ENCODE measurements at places on chromosomes 16 and 17.

GRCh38 chr17:48338720-48339119, 91.3 kb downstream of the SKAP1 start:
- no peak for DNase-seq

DNA sequence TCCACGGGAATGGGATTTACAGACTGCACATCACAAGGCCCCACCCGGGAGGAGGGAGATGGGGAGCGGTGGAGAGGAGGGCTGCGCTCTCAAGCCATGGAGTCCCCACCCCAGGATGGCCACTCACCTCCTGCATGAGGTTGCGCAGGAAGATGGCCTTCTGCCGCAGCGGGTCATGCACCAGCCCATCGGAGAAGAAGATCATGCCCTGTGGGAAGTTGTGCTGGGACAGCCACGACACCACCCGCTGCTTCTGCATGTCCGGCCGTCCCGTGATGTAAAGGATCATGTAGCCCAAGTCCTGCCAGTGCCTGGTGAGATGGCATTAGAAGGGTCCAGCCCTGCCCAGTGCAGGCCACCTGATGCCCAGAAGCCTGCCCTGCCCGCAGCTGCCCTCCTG, 17.0 kb downstream of the PIMREG start:
- no peak for DNase-seq

- DNase-seq, result no peak
Measured at GRCh38 chr16:16190546-16190945, 32.7 kb downstream of the ABCC6 start.

- no peak for DNase-seq
Measured at GRCh38 chr16:86471896-86472295, 38.4 kb upstream of the FOXF1 start.

DNA sequence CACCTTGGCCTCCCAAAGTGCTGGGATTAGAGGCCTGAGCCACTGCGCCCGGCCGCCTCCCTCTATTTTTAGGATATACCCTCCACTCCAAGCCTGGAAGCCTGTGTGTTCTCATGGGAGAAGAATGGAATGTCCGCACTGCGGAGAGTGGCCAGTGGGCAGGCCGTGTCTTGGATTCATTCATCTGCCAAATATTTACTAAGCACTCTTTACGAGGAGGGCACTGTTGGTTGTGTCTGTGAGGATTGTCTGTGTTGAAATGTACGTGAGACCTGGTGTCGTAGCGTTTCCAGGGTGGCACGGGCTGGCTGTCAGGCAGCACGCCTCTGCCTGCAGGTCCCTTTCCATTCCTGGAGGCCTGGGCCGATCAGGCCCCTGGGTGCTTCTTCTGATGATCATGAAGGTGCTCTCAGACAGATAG, 19.2 kb downstream of the PGS1 start:
- DNase-seq, result no peak

- DNase-seq, result peak; percentile 4
Measured at GRCh38 chr17:53336281-53336680, 486.4 kb upstream of the KIF2B start.

DNA sequence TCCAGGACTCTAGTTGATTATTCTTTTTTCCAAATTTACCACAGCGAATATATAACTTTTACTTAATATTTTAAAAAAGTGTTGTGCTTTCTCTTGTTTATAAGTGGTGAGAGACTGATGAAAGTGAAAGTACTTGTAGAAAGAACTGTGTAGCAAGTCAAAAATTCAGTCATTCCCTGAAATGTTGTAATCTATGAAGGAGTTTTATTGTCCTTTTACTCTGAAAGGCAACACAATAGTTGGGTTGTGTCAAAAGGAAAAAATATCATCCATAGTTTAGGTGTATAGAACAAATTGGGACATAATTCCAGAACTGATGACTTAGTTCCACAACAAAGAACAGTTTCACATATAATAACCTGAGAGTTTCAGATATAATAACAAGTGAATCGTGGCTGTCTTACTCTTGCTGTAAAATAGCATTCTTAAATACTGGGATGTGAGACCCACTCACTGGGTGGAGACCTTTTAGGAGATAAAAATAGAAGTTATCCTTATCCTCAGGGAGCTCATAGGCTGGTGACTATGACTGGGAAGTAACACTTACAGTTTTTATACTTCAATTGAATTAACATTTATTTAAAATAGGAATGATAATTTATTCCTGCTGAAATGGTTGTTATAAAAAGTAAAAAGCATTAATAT, 20.6 kb downstream of the CYB5B start:
- no peak for DNase-seq

GRCh38 chr17:56185491-56186221, 32.4 kb downstream of the ANKFN1 start:
- DNase-seq, result no peak

DNA sequence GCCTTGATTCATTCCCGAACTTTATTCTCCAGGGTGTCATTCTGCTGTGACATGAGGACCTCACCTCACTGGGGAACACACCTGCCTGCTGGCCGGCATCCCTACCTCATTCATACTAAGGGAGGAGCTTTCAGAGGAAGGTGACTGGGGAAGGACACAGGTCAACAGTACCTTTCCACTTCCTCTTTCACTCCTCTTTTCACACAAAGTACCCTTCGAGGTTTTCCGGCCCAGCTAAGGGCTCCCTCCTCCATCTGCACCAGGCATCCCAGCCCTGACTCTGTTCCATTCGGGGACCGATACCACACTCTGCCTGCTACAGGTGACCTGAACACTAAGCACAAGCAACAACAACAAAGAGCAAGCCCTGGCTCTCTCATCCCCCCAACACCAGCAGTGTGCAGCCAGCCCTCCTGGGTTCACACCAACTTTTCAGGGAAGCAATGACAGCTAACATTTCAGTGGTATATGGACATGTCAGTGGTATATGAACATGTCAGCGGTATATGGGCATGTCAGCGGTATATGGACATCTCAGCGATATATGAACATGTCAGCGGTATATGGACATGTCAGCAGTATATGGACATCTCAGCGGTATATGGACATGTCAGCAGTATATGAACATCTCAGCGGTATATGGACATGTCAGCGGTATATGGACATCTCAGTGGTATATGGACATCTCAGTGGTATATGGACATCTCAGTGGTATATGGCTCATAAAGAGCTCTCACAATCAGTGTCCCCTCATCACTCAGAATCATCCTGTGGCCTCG, 16.0 kb downstream of the TRIM25 start:
- DNase-seq, result no peak

- DNase-seq, result no peak
Measured at GRCh38 chr17:57544834-57545463, 200.2 kb downstream of the CCDC182 start.

- DNase-seq, result peak; percentile 4
Measured at GRCh38 chr17:33732116-33732515, 439.0 kb upstream of the ASIC2 start.

DNA sequence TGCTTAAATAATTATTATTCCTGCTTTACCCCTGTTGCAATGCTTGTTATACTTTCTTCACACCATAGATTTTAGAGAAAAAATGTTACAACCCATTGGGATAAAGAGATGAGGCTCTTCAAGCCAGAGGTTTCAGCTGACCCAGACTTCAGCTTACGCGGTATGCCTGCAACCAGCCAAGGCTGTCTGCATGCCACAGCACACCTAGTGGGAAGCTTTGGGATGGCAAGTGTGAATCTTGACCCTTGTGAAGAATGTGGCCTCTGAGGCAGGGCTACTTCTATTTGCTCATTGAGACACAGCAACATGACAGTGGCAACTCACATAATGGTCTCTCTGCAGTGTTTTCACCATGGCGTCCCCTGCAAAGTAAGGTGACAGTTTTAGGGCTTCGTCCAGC, 193.9 kb upstream of the PIRT start:
- DNase-seq, result no peak

DNA sequence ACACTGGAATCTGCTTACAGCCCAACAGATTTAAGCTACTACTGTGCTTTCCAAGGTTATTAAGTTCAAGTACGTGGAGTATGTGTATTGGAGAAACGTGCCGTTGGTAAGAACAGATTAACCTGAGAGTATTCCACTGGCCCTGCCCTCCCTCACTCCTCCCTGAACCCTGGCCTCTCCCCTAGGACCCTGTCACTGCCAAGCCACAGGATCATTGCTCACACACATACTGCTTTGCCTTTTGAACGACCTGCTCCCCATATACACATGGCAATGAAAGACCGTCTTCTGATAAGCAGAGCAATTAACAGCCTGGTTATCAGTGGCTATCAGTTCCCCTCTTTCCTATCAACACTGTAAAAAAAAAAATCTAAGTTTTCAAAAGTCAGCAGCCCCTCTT, 458.9 kb upstream of the DYNLRB2 start:
- no peak for DNase-seq

DNA sequence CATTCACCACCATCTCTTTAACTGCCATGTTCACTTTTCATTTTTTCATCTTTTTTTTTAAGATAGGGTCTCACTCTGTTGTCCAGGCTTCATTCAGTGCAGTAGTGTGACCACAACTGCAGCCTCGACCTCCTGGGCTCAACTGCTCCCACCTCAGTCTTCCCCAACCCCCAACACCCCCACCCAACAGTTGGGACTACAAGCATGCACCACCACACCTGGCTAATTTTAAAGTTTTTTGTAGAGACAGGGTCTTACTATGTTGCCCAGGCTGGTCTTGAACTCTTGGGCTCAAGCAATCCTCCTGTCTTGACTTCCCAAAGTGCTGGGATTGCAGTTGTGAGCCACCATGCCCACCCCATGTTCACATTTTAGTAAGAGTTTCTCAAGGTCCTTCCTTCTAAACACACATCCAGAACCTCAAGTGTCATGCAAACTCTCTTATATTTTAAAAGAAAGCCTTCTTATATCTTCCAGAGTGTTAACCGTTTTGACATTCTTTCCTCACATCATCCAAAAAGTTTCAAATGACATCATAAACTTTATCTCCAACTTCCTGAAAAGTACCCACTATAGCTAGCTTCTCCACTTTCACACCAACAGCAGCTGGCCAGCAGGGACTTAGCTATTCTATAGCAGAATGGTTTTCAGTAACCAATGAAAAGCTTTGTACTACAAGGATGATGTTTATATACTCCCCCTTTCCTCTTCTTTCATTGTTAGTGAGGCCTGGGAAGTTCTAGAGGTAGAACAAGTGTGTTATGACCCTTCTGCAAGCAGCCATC, 49.3 kb downstream of the TRAF4 start:
- no peak for DNase-seq

DNA sequence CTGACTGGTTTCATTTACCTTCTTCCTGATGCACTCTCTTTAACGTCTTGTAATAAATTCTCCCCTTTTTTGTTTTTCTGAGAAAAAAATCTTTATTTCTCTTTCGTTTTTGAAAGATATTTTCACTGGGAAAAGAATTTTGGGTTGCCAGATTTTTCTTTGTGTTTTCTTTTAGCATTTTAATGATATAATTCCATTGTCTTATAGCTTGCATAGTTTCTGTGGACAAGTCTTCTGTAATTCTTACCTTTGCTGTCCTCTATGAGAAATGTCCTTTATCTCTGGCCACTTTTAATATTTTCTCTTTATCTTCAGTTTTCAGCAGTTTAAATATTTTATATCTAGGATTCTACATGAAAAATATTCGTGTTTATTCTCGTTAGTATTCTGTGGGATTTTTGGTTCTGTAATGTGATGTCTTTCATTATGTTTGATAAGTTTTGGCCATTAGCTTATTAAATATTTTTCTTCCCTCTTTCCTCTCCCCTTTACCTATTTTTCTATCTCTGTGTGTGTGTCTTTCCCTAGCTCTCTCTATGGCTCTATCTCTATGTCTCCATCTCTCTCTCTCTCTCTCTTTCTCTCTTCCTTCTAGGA, 236.5 kb downstream of the C16orf95 start:
- no peak for DNase-seq

DNA sequence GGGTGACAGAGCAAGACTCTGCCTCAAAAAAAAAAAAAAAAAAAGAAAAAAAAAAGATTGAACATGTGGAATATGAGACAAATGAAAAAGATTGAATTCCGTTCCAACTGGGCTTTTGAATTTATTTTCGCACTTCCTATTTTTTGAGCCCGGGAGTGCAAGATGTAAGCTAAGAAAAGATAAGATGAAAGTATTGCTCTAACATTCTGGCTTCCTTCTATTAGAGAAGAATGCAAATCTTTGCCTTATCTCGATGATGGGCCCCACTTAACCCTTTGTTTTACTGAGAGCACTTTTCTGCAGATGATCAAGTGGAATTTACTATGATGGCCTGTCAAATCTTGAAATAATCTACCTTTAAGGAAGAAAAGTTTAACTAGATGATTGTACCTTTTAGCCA, 96.3 kb downstream of the WWOX start:
- DNase-seq, result no peak

DNA sequence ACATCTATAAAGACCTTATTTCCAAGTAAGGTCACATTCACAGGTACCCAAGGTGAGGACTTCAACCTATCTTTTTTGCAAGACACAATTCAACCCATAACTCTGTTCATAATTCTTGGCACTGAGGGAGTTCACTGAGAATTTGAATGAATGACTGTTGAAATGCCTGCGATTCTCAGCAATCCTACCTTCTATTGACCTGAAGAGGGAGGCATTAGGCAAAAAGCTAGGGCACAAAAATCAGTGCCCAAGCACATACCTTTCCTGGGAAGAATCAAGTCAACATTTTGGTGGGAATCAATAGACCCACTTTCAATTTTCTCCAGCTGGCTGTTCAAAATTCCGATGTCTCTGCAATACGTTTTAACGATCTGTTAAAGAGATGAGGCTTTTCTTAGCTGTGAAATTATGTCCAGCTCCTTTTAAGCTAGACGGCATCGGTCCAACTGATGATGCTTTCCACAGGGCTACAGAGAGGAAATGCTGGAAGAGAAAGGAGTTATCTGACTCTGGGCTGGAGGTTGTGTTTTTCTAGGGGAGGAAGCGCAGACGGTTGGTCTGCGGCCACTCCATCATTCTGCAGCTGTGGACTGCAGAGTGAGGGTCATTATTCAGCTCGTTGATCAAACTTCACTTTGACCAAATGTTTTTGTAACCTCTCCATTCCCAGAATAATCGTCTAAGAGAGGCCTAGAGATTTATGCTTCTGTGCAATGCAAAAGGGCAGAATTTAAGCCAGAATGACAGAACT, 25.2 kb downstream of the BCO1 start:
- peak; percentile 46 for DNase-seq

DNA sequence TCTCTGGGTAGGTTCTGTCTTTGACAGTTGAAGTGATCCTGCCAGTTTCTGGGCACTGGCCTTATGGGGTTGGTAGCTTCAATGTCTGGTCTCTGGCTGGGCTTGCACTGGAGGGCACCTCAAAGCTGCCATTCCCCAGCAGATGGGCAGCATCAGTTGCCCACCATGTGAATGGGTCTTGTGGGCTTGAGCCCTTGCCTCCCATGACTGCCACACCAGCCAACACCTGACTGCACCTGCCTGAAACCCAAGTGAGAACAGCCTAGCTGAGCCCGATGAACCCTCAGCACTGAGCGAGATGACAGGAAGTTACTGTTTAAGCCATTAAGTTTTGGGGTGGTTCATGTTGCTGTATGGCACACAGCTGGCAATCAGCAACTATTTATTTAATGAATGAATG, 69.1 kb upstream of the AXIN2 start:
- no peak for DNase-seq
